ENCODE measurements at places on chromosomes 7 and 10. TPM values are rescaled to one million over a fixed set of nuclear protein-coding genes. Genes with fewer than 3 reads are reported as not detected.

GRCh38 chr10:115129752-115130151 lies 36.6 kb downstream of the ATRNL1 start:
- DNase-seq: no peak

GRCh38 chr7:108002726-108003598 lies at the start of gene LAMB1:
Gene LAMB1, minus strand, starts transcription at chr7:108003161. Its CDS starts 276 bp downstream, at chr7:108002885.
- no peak for DNase-seq

DNA sequence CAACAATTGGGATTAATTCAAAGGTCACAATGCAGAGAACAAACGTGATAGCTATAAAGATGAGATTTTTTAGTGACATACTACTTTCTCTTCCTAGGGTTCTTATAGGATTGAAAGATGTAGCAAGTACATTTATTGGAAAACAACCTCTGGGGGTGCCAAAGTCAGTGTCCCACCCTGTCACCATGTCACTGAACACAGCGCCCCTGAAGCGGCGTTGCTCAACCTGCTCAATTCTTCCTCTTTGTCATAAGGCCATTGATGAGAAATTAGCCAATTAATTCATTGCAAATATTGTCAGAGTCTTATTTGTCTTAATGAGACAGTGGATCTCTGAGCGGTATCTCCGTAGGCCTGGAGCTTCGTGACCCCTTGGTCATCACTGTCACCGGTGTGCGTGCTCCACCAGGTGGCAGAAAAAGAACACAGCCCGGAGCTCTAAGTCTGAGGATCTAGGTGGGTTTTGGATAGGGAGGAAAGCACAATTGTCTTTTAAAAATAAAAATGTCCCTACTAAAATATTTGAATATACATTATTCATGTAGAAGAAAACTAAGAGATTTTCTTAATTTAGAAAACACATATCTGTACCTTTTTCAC lies 362.6 kb downstream of the PAXIP1 start:
- DNase-seq: no peak

DNA sequence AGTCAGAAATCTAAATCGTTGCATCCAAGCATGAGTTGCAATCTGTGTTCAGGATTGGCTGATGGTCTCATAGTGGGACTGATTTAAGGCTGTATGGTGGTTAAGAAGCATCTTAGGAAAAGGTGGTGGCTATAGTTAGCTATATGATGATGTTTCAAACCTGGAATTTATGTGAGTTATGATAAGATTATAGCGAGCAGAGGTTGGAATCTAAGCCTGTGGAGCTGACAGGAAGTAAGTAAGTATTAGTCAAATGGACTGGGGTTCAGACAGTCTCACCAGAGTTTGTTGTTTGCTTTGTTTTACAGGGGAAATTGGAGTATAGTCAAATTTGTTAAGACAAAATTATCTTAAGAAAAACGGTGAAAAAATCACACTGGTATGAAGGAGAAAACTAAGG lies 56.7 kb downstream of the ANKRD7 start:
- no peak for DNase-seq

DNA sequence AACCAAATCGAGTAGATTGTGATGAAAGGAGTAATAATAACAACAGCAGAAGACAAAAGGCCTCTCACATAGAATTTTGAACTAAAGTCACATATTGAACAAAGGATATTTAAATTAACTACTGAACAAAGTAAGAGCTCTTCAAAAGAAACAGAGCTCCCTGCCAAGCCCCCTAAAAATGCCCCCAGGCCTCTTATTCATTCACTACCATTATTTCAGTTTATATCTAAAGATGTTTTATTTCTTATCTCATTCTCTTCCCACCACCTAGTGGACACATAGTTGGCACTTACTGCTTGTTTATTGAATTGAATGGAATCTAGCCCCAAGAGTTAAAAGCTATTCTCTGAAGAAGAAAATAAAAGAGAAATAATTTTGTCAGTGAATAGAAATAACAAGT lies 37.4 kb downstream of the VCL start:
- DNase-seq: no peak

DNA sequence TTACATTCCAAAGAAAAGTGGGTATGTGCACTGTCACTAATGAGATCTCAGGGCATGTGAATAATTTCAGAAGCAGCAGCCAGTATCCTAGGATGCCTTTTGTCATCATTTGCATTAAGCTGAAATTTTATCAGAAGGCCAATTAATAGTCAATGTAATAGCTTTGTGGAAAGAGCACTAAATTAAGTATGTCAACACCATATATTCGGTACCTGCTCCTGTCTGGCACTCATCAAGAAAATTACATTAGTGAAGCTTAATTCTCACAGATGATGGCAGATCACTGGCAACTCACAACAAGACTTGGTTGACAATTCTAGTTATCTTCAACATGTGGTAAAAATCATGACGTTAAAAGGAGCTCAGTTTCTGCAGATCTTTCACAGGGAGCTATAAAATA lies 271.4 kb downstream of the PARD3 start:
- DNase-seq: no peak

- no peak for DNase-seq
Measured at GRCh38 chr10:48681740-48682139, 2.9 kb upstream of the WDFY4 start.

GRCh38 chr7:28983396-28984190 lies 25.5 kb upstream of the TRIL start:
- DNase-seq: no peak

GRCh38 chr10:77386838-77387237 lies 250.8 kb downstream of the KCNMA1 start:
- DNase-seq: no peak

DNA sequence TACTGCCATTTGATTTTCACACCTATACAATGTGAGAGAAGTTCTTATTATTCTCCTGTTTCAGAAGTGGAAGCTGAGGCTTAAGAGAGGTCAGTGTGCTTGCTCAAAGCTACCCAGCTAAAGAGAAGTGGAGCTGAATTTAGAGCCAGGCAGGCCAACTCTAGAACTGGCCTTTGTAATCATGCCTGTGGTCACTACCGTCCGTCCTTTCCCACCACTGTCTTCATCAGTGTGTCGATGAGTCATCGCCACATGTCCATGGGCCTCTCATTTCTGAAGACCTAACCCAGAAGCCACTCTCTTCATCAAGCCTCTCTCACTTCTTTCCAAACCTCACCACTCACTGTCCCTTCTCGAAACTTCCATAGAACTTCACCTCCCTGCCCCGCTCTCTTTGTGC lies 237.8 kb downstream of the KIAA1217 start:
- no peak for DNase-seq

DNA sequence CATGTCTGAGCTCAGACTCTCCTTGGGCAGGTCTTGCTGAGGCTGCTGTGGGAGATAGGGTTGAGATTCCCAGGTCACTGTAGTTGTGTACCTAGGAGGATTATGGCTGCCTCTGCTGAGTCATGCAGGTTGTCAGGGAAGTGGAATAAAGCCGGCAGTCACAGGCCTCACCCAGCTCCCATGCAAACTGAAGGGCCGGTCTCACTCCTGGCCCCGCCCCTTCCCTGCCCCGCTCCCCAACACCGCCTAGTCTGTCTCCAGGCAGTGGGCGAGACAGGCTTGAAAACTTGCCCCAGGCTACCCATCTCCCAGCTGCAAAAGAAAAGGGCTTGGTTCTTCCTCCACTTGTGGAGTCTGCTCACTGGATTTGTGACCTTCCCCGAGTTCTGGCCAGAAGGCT lies 41.6 kb upstream of the SDHAF3 start:
- no peak for DNase-seq

GRCh38 chr7:2452074-2452507 lies 24.1 kb downstream of the GRIFIN start:
- DNase-seq: no peak

DNA sequence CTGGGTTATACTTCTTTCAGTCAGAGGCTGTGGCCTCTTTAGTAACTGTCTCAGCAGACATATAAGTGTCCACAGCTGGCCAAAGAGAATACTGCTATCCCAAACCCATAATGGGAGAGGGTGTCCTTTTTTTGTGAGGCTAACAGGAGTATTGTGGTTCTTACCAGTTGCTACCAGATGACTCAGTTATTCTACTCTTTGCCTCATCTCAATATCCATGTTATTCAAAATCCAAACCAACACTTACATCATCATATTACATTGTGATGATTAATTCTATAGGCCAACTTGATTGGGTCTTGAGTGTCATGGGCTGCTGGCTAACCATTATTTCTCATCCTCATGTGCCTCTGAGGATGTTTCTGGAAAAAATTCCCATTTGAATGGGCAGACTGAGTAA lies 120.9 kb downstream of the TMEM168 start:
- no peak for DNase-seq

- no peak for DNase-seq
Measured at GRCh38 chr10:77311186-77311585, 326.4 kb downstream of the KCNMA1 start.

GRCh38 chr10:80126876-80127275 lies 5.7 kb upstream of the PLAC9 start:
- no peak for DNase-seq

- no peak for DNase-seq
Measured at GRCh38 chr7:70565721-70566370, 566.1 kb upstream of the GALNT17 start.

GRCh38 chr7:135527025-135527424 lies 17.1 kb upstream of the CNOT4 start:
- no peak for DNase-seq

- DNase-seq: no peak
Measured at GRCh38 chr10:124605856-124606812, 138.0 kb downstream of the FAM53B start.

DNA sequence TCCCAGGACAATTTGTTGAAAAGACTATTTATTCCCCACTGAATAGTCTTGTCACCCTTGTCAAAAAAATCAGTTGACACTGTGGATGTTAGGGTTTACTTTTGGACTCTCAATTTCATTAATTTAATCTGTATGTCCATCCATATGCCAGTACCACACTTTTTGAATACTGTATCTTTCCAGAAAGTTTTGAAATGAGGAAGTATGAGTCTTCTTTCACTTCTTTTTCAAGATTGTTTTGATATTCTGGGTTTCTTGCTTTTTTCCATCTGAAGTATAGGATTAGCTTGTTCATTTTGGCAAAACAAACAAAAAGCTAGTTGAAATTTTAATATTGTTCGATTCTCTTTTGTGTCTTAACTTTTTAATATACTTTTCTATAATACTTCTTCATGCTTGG lies 21.7 kb downstream of the KLHDC10 start:
- no peak for DNase-seq

DNA sequence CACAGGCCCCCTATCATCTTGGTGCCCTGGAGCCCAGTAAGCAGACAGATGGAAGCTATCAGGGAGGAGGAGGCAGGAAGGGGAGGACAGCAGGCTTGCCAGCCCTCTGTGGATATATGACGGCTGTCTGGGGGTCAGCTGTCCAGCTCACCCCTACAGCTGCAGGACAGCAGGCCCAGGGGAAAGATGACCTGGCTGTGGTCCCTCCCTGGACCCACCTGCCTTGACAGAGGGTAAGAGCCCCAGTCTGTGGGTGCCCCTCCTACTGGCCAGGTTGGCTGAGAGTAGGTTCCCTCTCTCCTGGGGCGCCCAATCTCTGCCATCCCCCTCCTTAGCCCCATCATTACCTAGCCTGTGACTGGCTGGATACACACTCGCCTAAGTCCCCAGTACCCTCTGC lies 62.5 kb downstream of the C10orf143 start:
- no peak for DNase-seq

DNA sequence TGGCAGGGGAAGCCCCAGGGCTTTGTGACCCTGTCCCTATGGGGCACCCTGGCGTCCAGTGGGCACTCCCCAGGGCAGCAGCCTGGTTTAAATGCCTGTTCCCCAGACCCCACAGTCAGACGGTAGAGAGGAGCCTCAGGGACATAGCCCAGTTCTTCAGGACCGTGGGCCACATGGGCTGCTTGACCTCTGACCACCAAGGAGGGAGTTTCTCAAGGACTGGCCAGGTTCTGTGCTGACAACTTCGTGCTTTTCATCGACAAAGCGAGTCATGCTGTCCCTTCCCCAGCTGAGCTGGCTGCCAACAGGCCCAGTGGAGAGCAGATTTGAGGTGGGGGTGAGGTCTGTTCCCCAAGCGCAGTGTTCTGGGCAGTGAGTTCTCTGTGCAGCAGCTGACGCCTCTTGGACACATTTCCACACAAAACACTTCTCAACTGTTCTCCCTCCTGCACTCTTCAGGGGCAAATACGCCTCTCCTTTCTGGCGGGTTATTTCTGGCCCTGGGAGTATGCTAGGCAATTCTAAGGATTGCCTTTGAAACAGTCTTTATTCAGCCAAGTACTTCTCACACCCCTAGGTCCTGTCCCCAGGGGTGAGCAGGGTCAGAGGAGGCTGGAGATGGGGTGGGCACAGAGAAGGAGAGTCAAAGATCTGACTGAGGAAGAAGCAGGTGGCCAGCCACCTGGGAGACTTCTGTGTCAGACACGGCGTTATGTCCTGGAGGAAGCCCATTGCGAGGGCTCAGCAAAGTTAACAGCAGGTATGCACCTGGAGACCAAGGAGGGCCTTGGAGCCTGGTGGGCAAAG lies 57.3 kb upstream of the CAMK2B start:
- DNase-seq: no peak

DNA sequence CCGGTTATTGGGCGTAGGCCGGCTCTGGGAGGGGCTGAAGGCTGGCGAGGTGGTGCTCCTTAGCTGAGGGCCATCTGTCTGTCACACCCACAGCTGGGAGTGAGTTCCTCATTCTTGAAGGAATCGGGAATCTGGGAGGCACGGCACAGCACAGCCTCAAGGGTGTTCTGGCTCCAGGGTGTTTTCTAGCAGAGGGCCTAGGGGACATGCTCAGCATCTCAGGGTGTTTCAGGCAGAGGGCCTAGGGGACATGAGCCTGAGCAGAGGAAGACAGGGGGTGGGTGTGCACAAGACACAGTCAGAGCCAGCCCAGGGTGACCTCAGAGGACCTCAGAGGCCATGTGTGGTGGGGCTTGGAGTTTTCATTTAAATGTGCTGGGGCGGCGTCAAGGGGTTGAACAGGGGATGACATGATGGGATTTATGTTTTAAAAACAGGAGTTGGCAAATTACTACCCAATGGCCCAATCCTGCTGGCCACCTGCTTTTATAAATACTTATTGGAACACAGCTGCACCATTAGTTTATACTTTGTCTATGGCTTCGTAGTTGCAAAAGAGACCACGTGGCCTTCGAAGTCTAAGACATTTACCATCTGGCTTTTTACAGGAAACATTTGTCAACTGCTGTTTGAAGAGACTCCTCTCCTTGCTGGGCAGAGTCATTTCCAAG lies 121.6 kb downstream of the PRKAG2 start:
- DNase-seq: no peak

The MYH16 gene
- total RNA-seq: not detected

The NUDT13 gene
- total RNA-seq: 1.5 TPM

The PTPRZ1 gene
- not detected for total RNA-seq

The CADPS2 gene
- not detected for total RNA-seq

The TEX47 gene
- not detected for total RNA-seq

The FAM131B gene
- 0.42 TPM for total RNA-seq

The ASIC3 gene
- total RNA-seq: 6.7 TPM

The TUBAL3 gene
- not detected for total RNA-seq

All from T-helper 17 cell (primary cell).